ENCODE measurements at places on chromosomes 5 and 9.

DNA sequence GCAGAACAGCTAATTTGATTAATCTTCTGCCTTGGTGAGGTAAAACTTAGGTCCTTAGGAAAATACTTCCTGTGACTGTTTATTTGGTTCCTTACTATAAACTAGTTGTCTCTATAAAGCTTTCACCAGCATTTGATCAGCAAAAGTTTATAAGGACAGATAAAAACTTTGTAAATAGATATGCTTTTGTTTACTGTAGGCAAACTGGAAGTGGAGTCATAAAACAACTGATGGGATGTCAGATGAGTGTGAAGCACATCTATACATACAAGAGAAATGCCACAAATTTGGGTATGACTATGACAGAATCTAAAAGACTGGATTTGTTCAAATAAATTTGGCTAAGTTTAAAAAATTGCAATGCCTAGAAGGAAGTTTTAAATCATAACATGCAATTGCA lies 5.5 kb downstream of the PTGER4 start:
- DNase-seq, result no peak

GRCh38 chr9:37859043-37859442 lies 44.9 kb downstream of the SLC25A51 start:
- DNase-seq, result no peak

DNA sequence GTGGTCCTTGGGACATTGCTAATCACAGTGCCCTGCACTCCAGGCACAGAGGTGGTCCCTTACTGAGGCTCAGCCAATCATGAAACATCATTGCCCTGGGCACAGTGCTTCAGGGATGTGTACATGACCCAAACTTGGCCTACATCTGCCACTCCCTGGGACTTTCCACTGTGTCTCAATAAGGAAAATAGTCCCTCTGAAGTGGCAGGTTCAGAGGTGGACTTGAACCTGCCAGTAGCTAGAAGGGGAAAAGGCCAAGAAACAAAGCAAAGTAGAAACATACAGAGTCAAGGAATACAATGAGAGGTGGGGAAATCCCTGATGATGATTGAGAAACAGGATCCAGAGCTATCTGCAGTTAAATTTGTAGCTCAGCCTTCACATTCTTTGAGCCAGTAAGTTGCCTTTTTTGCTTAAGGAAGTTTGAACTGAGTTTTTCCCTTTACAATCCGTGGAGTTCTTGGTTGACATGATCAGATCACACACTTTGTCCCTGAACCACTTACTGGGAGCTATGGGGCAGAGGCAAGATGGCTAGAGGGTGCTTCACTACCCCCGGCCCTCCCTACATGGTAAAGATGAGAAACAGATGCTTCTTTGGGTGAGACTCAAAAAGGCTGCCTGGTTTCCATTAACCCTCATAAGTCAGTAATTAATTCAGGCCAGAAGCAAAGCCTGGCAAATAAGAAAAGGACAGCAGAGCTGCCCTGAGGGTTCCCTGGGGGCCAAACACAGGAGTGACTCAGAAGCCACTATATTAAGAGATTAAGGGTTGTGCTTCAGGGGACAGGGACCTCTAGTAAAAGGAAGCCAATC lies 57.6 kb downstream of the SH3TC2 start:
- peak; percentile 67 for DNase-seq

DNA sequence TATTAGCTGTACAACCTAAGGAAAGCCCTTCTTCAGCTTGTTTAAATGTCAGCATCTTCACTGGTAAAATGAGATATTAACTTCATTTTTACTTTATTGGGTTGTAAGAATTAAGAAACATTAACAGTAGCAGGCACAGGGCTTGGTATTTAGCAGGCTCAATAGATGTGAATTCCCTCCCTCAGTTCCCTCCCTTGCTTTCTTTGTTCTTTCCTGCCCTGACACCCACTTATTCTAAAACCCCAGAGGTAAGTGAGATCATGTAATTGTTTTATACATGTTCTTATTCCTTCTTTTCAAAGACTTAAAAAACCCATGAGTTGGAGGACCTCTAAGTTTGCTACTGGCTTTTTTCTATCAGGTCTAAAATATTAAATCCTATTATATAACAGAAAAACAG lies 73.3 kb upstream of the IFNK start:
- no peak for DNase-seq

DNA sequence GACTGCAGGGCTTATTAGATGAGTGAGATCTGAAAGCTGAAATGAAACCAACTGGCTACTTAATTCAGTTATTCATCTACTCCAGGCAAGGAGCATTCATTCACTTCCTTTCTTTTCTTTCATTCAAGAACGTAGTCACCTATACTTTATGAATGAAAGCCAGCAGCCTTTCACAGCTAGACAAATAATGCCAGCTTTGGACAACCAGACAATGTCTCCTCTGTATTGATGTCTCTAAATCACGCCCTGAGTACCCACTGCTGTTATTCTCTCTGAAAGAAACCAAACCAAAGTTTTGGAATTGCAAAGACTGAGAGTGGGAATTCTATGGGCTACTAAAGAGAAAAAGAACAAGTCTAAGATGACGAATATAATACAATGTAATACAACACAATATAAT lies 121.2 kb upstream of the PTPN3 start:
- no peak for DNase-seq

DNA sequence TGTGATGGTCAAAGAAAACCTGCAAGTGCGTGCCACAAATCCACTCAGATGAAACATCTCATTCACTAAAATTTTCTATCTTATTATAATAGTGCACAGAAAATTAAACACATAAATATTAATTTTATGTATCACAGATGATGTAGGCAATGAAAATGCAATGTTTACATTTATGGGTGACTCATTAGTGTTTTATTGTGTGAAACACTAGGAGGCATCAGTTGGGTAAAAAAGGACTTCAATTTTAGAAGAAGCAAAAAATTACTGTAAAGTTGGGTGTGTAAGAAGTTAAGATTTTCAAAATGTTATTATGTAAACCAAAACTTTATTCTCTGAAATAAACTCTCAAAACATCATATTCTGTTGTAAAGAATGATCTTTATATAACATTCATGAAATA lies 4.0 kb downstream of the MEF2C start:
- DNase-seq, result no peak

- DNase-seq, result no peak
These were observed 62.0 kb upstream of the ICE1 start for GRCh38 chr5:5360363-5360940.

DNA sequence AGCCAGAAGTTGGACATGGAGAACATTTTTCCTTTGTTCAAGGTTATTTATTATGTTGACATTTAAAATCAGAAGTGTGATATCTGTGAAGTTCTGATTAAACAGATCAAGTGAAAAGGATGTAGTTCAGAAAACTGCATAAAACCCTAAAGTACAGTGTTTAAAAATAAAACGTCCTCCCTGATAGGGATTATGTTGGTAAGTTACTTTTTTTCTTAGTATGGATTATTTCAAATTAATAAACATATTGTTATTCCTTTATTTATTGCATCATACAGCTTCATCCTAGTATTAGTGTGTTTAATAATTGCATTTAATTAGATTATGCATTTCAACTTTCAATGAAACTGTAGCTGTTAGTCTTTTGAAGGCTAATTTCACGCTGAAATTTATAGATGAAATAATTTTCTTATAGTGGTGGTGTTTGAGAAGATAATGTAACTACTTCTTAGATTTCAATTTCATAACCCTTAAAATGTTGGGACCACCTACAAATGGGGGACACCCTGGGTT lies 157.9 kb upstream of the DMRT1 start:
- no peak for DNase-seq

DNA sequence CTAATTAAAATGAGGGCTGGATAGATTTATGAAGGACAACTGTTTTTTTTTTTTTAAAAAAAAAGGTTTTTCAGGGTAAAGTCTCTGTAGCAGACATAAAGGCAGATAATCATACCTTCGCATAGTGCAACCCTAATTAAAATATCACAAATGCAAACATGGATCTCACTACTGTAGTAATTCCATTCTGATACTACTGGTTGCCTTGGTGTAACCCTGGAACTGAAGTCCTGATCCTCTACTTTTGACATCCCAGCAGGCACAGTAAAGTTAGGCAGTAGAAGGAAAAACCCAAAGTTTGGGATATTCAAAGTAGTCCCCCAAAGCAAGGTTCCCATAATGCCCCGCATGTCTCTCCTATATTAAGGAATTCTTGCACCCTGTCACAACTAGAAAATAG lies 19.6 kb downstream of the RFX3 start:
- no peak for DNase-seq

DNA sequence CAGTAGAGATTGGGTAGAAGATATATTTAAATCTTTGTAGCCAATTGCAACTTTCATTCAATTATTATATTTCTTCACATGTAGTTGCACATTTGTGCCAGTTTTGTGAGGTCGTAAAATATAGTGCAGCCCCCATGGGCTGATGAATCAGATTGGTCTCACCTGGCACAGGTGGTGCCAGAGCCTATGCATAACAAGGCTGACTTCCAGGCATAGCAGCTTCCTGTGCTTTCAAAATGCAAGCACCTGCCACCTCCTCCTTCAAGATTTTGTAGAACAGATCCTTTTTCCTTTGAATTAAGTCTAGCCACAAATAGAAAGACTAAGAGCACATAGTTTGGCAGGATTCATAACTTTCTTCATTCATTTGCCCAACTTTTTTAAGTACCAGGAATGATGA lies 87.1 kb downstream of the STARD4 start:
- DNase-seq, result no peak

All from EL (cell line).